Hair follicle dermal papilla cell (primary cell): ENCODE measurements at places on chromosomes 11 and 22. TPM values are rescaled to one million over a fixed set of nuclear protein-coding genes. Genes with fewer than 3 reads are reported as not detected.

C11orf16 gene
- total RNA-seq: not detected in 2 replicates

OR51B2 gene
- total RNA-seq: not detected in 2 replicates

MS4A6A gene
- not detected in 2 replicates for total RNA-seq

OR2D2 gene
- 0.32 and 0.61 TPM in 2 replicates for total RNA-seq

TCN2 gene
- total RNA-seq: 9.9 and 21.4 TPM in 2 replicates

TEX54 gene
- total RNA-seq: not detected in 2 replicates

USP2 gene
- total RNA-seq: 0.24 and 0.32 TPM in 2 replicates
